Common myeloid progenitor, CD34-positive (primary cell): ENCODE measurements at places on chromosomes 13 and 19.

DNA sequence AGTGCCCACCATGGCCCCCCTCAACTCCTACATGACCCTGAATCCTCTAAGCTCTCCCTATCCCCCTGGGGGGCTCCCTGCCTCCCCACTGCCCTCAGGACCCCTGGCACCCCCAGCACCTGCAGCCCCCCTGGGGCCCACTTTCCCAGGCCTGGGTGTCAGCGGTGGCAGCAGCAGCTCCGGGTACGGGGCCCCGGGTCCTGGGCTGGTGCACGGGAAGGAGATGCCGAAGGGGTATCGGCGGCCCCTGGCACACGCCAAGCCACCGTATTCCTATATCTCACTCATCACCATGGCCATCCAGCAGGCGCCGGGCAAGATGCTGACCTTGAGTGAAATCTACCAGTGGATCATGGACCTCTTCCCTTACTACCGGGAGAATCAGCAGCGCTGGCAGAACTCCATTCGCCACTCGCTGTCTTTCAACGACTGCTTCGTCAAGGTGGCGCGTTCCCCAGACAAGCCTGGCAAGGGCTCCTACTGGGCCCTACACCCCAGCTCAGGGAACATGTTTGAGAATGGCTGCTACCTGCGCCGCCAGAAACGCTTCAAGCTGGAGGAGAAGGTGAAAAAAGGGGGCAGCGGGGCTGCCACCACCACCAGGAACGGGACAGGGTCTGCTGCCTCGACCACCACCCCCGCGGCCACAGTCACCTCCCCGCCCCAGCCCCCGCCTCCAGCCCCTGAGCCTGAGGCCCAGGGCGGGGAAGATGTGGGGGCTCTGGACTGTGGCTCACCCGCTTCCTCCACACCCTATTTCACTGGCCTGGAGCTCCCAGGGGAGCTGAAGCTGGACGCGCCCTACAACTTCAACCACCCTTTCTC is 8.2 kb downstream of the FOXA3 start:
- no peak for DNase-seq
- H3K4me3 ChIP-seq = no peak overlapping the region
- H3K27ac ChIP-seq = no peak overlapping the region
- H3K36me3 ChIP-seq = no peaks in the 10 kb centered on the region

DNA sequence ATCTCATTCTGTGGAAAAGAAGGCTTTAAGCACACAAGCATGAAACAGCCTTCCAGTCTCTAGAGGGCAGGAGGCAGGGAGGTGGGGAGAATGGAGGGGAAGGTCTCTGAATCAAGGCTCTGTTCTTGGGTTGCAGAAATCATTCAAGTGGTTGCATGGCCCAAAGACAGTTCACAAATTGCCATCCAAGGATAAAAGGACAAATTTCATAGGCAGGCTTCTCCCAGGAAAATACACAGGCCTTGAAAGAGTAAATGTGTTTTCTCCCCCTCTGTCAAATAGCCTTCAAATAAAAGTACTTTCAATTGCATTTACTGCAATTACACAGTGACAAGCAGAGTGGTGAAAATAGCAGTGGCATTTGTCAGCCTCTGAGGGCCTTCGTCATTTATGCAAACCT is 450.8 kb downstream of the DCT start:
- H3K27ac ChIP-seq = no peak overlapping the region
- H3K4me1 ChIP-seq = no peaks in the 10 kb centered on the region
- DNase-seq = no peak

GRCh38 chr13:30832377-30832776 is 73.7 kb upstream of the MEDAG start:
- H3K36me3 ChIP-seq = no peaks in the 10 kb centered on the region
- no peak for DNase-seq
- H3K27ac ChIP-seq = no peak overlapping the region
- H3K4me3 ChIP-seq = no peak overlapping the region
- peaks cover 5% of the 10 kb centered on the region for H3K4me1 ChIP-seq

- H3K4me1 ChIP-seq = peaks cover 3% of the 10 kb centered on the region
- no peak overlapping the region for H3K4me3 ChIP-seq
- no peaks in the 10 kb centered on the region for H3K36me3 ChIP-seq
- H3K27ac ChIP-seq = no peak overlapping the region
Measured at GRCh38 chr13:99731747-99732146, 230.5 kb downstream of the TM9SF2 start.

DNA sequence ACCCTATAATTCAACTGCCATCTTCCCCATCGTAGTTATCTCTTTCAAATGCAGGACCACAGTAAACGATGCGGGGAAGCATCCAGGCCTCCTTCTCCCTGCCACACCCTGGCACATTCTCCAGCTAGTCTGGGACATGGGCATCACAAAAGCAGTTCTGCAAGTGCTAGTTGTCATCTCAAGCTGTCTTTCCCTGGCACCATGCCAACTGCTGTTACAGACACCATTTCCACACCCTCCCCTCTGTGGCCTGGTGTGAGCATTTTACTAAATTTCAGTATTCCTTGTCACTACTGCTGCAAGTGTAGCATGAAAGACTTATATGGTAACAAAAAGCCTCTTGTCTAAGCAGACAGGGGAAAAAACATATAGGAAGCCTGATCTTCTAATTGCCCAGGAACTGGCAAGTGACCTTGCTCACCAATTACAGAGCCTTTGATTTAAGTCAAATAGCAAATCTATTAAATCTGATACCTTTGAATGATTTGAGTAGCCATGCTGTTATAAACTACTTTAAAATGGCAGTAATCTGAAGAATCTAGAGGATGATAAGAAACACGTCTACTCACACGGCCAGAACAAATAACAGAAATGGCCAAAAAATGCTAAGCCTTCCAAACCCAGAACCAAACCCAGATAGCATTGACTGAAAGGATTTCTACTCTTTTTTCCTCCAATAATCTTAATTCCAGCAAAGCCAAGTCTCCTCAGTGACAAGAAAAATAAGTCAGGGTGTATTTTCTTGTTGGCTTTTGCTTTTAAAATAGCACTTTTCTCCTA is 179.0 kb downstream of the NUFIP1 start:
- peak; percentile 55 for DNase-seq
- H3K36me3 ChIP-seq = no peaks in the 10 kb centered on the region
- no peaks in the 10 kb centered on the region for H3K27me3 ChIP-seq
- no peak overlapping the region for H3K27ac ChIP-seq
- no peak overlapping the region for H3K4me3 ChIP-seq

DNA sequence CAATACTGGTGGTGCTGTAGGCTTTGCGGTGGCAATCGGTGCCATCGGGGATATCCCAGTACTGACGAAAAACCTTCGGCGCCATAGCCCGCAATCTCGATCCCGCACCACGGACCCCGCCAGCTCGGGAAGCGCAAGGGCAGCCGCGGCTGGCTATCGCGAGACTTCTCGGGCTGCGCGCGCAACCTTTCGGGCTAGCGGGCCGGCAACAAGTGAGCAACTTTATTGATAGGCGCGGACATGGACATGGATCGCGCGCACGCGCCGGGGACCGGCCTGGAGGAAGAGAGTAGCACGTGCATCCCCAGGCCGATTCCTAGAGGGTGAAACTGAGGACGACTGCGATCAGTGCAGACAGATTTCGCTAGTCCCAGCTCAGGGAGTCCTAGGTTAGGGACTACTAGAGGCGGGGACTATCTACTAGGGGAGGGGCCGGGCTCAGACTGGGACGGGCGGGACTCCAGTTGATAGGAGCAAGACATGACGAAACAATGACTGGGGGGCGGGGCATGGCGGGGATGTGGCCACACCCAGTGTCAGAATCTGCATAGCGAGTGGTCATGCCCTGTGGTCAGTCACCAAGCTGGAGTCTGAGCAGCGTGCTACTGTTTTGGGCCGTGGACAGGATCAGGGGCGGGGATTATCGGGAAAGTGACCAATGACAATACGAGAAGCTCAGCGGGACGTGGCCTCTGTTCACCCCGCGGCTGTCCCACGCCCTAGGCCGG is at the start of gene NDUFA11:
TSS of gene NDUFA11 (minus strand) at position 167 of the 728 bp plus-strand sequence. CDS start at position 85, 82 bp downstream.
- H3K27me3 ChIP-seq = no peaks in the 10 kb centered on the region
- peak within 1 kb of the TSS; percentile 100 for H3K4me3 ChIP-seq

- DNase-seq = no peak
- no peaks in the 10 kb centered on the region for H3K36me3 ChIP-seq
- no peak overlapping the region for H3K27ac ChIP-seq
- no peaks in the 10 kb centered on the region for H3K4me1 ChIP-seq
- no peaks in the 10 kb centered on the region for H3K27me3 ChIP-seq
Measured at GRCh38 chr13:33108620-33109019, 92.4 kb downstream of the KL start.

- peaks cover 14% of the 10 kb centered on the region for H3K4me1 ChIP-seq
- H3K36me3 ChIP-seq = no peaks in the 10 kb centered on the region
- no peak overlapping the region for H3K4me3 ChIP-seq
- no peak for DNase-seq
- H3K27me3 ChIP-seq = peaks cover 4% of the 10 kb centered on the region
Measured at GRCh38 chr13:48578516-48579164, 45.8 kb upstream of the RCBTB2 start.

GRCh38 chr19:30663611-30664174 is 291.5 kb downstream of the ZNF536 start:
- H3K27me3 ChIP-seq = peaks cover 6% of the 10 kb centered on the region
- no peak for DNase-seq
- H3K27ac ChIP-seq = no peak overlapping the region
- no peaks in the 10 kb centered on the region for H3K4me1 ChIP-seq
- H3K36me3 ChIP-seq = no peaks in the 10 kb centered on the region

DNA sequence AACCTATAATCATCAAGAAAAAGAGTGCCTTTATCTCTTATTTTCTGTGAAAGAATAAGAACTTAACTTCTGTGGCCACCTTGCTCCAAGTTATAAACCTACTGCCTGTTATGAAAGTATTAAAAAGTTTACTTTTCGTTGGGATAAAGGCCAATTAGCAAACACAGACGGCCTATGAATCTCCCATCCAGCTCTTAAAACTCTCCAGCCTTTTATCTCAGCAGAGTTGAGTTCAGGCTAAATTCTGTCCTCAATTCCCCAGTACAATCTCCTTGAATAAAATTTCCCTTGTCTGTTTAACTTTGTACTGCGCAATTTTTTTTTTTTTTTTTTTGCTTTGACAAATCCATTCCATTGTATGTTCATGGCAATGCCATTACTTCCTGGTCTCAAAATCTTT is 1058.4 kb downstream of the SLITRK5 start:
- no peaks in the 10 kb centered on the region for H3K4me1 ChIP-seq
- DNase-seq = no peak
- H3K27ac ChIP-seq = no peak overlapping the region
- no peak overlapping the region for H3K4me3 ChIP-seq
- H3K36me3 ChIP-seq = no peaks in the 10 kb centered on the region
- H3K27me3 ChIP-seq = no peaks in the 10 kb centered on the region

- no peak for DNase-seq
- H3K36me3 ChIP-seq = no peaks in the 10 kb centered on the region
- no peak overlapping the region for H3K4me3 ChIP-seq
- H3K4me1 ChIP-seq = peaks cover 8% of the 10 kb centered on the region
- H3K27me3 ChIP-seq = no peaks in the 10 kb centered on the region
Measured at GRCh38 chr13:28607187-28607955, 51.6 kb upstream of the POMP start.
